ENCODE measurements at places on chromosomes 12 and 14.
A peak's percentile ranks its signal among the peaks of the same experiment; 100 is the strongest.

DNA sequence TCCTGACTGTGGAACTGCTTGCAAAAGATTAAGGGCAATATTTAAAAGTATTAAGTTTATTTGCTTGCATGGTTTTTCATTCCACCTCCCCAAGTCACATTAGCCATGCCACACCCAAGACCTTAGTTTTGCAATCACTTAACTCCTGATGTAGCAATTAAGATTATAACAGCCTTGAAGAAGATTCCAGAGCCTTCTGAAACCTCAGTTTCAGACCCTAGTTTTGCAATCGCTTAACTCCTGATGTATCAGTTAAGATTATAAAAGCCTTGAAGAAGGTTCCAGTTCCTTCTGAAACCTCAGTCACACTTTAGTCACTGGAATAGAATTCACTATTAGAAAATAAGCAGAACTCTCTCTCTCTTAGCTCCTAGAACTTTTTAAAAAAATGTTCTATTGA lies 42.7 kb upstream of the DCN start:
- DNase-seq = no peak

DNA sequence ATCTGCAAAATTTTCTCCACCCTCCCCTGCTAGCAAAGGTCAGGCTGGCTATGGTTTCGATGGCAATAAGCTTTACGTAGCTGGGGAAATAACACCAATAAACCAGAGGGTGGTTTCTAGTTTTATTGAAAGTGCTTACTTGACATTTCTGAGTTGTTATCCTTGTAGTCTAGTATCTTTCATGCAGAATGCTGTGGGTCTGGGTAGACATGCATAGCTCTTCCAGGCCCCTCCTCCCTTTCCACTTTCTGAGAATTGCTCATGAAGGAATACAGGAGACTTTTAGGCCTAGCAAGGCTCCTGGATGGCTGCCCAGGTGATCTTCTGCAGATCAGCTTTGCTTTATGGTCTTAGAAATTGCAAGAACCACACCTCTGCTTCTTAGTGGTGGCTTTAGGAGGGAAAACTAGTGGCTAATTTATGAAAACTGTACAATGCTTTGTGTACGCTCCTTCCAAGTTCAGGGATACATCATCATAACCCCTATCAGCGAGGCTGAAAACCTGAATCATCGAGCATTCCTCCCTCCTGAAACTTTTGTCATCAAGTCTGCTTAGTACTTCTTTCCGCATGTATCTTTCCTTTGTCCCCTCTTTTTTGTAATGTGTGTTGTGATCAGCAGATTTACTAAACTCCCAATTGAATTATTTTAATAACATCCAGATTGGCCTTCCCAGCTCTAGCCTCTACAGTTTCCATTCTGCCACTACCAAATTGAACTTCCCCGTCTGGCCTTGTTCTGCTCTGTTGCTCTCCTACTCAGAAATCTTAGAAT lies 473.0 kb downstream of the RAD51B start:
- no peak for DNase-seq

DNA sequence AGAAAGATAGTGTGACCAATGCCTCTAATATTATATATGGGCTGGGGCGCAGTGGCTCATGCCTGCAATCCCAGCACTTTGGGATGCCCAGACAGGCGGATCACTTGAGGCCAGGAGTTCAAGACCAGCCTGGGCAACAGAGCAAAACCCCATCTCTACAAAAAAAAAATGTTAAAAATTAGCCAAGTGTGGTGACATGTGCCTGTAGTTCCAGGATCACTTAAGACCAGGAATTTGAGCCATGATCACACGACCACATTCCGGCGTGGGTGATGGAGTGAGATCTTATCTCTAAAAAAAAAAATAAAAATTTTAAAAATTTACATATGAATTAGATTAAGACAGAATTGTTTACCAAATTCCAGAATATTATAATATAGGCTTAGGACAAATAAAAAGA lies 12.0 kb downstream of the TM7SF3 start:
- DNase-seq = peak; percentile 46

- DNase-seq = no peak
These were observed 16.7 kb upstream of the AQP2 start for GRCh38 chr12:49933796-49934195.

DNA sequence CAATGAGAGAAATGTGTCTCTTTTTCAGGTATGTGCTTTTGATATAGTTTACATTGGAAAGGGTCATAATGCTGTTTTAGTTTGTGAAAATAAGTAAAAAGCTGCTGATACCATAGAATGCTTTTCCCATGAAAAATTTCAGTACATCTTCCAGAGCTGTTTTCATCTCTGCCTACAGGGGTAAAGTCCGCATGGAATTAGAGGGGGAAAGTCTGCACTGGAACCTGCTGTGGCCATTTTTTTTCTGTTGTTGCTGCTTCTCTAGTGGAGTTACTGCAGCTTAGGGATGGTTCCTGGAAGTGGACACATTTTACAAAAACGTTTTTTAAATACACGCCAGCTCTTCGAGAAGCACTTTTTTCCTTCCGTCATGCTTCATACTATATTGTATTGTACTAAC lies 81.3 kb downstream of the VEZT start:
- DNase-seq = no peak

- DNase-seq = no peak
These were observed 66.0 kb downstream of the GPR137C start for GRCh38 chr14:52618602-52619001.

DNA sequence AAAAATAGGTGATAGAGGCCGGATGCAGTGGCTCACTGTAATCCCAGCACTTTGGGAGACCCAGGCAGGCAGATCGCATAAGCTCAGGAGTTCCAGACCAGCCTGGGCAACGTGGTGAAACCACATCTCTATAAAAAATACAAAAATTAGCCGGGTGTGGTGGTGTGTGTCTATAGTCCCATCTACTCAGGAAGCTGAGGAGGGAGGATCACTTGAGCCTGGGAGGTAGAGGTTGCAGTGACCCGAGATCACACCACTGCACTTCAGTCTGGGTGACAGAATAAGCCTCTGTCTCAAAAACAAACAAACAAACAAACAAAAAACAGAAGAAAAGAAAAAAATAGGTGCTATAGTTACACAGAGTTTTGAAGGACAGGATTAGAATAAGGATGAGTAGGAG lies 142.1 kb downstream of the SAMD4A start:
- no peak for DNase-seq

DNA sequence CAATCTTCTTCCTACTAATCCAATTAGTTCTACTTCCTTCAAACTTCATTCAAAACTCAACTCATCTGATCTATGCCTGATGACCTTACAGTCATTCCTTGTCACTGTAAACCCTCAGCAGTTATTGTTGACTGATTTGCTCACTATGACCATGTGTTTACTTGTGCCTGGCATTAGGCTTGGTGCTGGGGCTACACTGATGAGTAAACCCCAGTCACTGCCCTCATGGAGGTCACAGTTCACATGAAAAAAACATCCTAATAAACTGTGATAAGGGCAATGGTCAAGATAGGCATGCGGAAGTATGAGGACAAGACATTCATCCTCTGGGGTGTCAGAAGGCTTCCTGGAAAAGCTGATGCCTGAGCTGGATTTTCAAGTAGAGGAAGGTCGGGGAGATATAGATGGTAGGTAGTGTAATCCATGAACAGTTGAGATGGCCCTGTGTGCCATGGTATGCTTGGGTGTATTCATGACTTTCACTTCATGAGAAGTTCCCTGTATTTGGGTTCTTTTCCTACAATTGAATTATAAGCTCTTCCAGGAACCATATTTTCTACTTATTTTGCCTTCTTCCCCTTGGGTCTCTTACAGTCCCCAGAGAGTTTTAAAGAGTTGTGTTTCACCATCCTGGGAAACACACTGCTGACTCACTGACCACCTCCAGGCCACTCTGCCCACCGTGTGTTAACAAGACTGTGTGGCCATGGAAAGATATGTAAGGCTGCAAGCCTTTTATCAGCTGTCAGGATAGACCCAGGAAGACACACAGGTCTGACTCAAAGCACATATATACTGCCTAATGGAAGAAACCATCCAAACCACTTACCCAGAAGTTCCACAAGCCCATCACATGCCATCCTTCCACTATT lies 38.7 kb upstream of the DUSP6 start:
- peak; percentile 30 for DNase-seq

- peak; percentile 9 for DNase-seq
These were observed 73.1 kb upstream of the GPR68 start for GRCh38 chr14:91317381-91318308.

DNA sequence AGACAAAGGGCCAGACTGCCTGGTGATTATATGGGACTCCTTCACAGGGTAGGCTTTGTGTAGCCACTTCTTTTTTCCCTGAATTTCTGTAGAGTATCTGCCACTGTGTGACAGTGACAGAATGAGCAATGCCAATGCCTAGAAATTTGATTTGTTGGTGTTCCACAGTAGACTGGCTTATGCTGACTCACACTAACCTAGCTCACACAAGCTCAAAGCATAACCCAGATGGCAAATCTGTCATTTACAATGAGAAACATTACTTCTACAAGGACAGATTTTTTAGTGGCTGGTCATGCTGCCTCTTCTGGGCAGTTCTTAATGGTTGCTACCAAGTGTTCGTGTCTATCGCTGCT lies 15.9 kb downstream of the CFAP251 start:
- no peak for DNase-seq

- DNase-seq = no peak
These were observed at the start of gene PDZRN4 for GRCh38 chr12:41188058-41188840. TSS of gene PDZRN4 (plus strand) at chr12:41188320.

DNA sequence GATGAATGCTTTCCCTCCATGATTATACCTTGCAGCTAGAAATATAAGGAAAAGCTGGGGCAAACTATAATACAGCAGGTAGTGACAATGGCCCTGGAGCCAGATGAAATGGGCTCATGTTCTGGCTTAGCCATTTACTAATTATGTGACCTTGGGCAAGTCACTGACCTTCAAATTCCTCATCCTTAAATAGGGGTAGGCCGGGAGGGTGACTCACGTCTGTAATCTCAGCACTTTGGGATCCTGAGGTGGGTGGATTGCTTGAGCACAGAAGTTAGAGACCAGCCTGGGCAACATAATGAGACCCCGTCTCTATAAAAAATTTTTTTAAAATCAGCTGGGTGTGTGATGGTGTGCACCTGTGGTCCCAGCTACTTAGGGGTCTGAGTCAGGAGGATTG lies 155.4 kb downstream of the C12orf75 start:
- DNase-seq = no peak

GRCh38 chr12:130540376-130540775 lies 175.7 kb downstream of the RIMBP2 start:
- no peak for DNase-seq

GRCh38 chr14:105091517-105092170 lies 26.4 kb upstream of the GPR132 start:
- DNase-seq = peak; percentile 94

DNA sequence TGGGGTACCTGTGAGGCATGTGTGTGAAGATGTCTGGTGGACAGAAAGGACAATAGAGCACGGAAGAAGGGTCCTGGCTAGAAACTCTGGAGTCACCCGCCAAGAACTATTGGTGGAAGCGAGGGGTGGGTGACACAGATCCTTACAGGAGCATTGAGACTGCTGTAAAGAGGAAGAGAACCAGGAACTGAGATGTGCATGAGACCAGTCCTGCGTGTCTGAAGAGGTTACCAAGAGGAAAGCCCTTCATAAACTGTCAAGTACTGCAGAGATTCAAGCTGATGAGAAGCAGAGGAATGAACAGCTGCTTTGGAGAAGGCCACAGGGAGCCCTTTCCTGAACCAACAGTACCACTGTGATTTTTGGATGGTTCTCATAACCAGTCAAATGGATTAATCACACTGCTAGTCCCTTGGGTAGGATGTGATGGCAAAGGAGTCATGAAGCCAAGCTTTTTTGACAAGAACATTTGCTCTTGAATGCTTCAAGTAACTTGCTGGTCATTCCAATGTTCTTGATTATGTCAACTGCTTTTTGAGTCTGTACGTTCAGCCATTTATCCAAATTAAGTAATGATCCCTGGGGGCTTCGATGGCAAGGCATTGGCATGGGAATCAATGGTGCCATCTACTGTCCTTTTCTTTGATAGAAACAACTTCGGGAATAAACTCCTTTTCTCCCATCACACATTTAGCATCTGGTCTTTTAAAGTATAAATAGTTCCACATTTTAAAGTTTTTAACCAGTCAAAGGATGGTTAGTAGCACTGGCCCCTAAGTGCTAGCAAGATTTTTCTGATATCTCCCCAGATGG lies 42.9 kb downstream of the GPR135 start:
- no peak for DNase-seq

DNA sequence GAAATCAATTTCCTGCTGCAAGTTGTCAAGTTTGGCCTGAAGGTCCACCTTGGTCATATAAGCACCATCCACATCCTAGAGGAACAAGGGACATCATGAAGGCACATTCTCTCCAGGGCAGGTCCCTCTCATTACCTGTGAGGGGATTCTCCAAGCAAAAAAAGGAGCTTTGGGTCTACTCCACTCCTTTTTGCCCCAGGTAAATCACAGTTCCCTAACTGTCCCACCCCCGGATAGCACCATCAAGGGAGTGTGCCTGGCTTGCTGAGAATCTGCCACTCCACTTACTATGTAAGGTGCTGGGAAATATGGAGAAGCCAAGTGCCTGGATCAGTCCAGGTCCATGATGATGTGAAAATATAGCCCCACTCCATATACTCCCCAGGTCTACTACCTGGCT lies 2.5 kb downstream of the KRT1 start:
- DNase-seq = no peak

DNA sequence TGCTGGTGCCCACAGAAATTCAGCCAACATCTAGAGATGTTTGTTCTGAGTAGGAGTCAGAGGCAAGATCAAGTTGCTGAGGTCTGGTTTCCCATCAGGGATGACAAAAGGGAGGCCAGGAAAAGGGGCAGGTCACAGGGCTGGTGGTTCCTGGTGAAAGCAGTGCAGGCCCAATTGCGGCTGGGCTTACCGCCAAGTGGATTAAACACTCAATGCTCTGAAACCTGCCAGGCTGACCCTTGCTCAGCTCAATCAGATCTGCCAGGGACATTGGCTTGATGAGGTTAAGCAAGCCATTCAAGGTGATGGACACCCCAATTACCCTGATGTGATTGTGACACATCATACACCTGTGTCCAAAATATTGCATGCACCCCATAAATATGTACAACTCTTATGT lies 5.5 kb upstream of the OAS1 start:
- DNase-seq = no peak

DNA sequence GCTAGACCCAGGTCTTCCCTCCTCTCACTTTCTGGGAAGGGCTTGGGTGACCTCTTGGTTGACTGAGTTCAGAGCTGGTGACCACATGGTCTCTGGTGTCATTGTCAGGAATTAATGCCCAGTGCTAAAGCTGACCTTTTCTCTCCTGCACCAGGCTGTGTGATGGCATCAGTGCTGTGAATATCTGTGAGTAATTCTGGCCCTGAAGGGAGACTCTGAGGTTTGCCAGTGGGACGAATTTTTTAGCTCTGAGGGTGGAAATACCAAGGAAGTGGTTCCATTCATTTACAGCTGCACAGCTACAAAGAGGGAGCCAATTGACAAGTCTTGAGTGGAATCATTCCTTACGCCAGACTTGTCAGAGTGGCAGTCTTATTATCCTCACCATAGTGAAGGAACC lies 6.2 kb upstream of the KRT86 start:
- no peak for DNase-seq

All from Caki2 (cell line).